ENCODE measurements at places on chromosomes 3 and 15. TPM values are rescaled to one million over a fixed set of nuclear protein-coding genes. Genes with fewer than 3 reads are reported as not detected.

Gene PROK2
- total RNA-seq, result 0.29 TPM

Gene MEF2A
- total RNA-seq, result 53.8 TPM

Gene MYEF2
- total RNA-seq, result 5.9 TPM

Gene DUOX1
- 24.7 TPM for total RNA-seq

Gene DUOX2
- 0.34 TPM for total RNA-seq

Data from adrenal gland (tissue), 19 donors.